Hematopoietic multipotent progenitor cell treated with erythropoietin and hydrocortisone succinate and interleukin-3 and kit ligand, for 17 days (in vitro differentiated cells): ENCODE measurements at places on chromosomes 5 and 9.

DNA sequence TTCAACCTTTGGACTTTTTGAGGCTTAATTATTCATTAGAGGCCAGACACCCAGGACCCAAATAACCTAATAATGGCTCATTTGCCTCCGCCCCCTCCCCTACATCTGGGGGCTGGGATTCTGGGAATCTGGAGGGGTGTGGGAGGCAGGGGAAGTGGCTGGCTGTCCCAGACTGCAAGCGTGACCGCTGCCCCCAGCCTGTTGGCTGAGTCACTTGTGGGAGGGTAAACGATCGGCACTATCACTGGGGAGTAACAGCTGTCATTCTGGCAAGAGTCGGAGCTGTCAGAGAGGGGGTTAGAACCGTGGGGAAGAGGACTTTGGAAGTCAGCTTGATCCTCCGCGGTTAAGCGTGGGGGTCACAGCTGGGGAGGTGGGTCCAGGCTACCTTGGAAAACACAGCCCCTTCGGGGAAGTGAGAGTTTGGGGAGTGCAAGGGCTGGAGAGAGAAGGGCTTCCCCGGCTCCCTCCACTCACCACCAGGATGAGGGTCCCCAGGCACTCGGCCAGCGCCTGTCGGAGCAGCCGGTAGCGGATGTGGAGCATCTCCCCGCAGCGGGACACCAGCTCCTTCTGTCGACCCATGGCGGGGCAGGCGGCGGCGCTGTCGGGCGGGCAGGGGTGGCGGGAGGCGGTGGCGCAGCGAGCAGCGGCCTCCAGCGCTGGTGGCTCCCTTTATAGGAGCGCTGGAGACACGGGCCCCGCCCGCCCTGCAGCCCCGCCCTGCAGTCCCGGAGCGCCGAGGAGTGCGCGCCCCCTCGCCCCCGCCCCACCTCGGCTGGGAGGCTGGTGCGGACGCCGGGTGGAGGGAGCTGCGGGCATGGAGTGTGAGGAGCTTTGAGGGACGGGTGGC, at the start of gene AQP3:
Gene AQP3 (minus strand): TSS at position 648 of the 853 bp plus-strand sequence. CDS start 63 bp downstream, at position 585.
- DNase-seq: peak; percentile 76

DNA sequence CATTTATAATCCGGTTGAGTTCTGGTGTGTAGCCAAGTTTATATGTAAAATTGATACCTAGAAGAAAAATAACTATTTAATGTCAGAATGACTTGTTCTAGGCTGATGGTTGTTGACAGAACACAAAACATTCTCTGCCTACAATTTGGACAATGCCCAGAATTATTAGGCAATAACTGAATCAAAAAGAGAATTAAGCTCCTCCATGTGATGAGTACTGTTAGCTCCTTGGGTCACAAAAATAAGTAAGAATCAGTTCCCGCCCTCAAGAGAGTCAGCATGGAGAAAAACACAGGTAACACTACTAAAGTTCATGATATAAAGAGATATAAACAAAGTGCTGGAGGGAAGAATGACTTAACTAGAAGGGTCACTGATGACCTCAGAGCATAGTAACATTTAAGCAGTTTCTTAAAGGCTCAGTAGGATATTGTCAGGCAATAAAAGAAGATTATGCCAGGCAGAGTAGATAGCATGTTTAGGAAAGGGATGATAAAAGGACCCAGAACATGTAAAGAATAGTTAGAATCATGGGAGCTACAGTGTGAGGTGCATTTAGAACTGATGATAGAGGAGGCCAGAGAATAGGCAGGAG, 200.5 kb upstream of the ACTBL2 start:
- no peak for DNase-seq

- no peak for DNase-seq
Observed at GRCh38 chr9:136851941-136852663, at the start of gene MAMDC4. Gene MAMDC4 (plus strand): TSS chr9:136852346. CDS start chr9:136852417, 71 bp downstream.

GRCh38 chr5:68505917-68506860, 290.6 kb downstream of the PIK3R1 start:
- no peak for DNase-seq

GRCh38 chr5:318931-319601, 2.4 kb upstream of the AHRR start:
- DNase-seq: no peak

- DNase-seq: no peak
Observed at GRCh38 chr9:91426123-91426745, 2.6 kb upstream of the NFIL3 start.

DNA sequence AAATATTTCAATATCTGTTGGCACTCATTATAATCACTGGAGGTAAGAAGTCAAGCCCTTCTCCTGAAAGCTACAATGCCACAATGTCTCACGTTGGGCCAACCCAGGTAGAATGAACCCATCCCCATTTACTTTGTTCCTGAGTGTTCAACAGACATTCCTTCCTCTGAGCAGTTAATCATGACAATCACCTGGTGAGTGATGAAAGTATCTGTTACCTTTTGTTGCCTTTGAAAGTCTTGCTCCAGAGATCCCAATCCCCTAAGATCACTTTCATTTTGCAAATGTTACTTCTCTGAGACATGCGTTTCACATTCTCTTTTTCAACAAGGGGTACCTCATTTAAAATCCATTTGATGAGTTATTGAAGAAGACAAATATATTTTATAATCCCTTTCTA, 49.3 kb upstream of the MSX2 start:
- DNase-seq: no peak

DNA sequence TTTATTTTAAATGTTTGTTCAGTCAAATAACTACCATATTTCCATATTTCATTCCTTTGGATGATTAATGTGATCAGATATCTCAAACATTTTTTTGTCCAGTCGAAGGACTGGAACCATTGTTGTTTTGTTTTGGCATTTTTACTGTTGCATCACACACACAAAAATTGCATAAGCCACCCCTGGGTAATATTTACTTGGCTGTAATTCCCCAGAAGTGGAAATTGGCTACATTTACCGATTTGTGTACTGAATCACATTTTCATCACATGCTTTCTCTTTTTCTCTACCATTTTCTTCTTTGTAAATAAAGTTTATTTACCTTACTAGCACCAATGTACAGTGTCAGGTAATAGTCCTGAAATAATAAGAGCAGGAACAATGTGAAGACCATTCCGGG, 1729.7 kb upstream of the WWC1 start:
- DNase-seq: no peak

DNA sequence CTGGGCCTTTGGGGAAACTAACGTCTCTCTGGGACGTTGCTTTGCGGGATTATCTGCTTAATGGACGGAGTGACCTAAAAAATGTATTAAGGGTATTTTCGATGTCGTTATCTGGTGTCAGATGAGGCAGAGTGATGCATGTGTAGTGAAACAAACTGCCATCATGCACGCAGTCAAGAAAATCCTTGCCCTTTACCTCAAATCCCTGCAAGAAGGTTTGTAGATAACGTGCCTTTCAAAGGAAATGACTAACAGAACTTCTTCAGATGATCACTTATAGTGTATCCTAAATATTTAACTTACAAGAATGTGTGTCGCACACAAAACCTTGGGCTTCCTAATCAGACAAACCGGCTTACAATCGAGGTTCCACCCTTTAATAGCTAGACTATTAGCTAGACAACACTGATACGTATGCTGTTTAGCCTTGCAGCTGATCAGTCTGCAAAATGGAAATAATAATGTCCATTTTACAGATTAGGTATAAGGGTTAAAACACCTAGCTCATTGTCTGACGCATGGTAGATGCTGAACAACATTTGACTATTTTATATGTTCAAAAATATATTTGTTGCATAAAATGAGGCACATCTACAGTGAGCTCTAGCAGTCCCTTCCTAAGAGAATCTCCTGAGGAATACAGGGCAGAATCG, 541 bp upstream of the TBCA start:
- no peak for DNase-seq

DNA sequence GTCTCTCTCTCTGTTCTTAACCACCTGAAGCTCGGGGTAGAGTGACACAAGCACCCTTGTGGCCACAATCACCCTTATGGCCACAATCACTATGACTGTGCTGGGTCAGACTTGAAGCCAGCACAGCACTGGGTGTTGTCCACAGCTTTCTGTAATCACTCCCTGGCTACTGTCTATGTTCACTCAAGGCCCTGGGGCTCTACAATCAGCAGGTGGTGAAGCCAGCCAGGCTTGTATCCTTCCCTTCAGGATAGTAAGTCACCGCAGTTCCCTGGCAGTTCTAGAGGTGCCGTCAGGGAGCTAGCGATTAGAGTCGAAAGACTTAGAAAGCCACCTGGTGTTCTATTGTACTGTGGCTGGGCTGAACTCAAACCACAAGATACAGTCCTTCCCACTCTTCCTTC, 44.2 kb downstream of the GDA start:
- DNase-seq: no peak

DNA sequence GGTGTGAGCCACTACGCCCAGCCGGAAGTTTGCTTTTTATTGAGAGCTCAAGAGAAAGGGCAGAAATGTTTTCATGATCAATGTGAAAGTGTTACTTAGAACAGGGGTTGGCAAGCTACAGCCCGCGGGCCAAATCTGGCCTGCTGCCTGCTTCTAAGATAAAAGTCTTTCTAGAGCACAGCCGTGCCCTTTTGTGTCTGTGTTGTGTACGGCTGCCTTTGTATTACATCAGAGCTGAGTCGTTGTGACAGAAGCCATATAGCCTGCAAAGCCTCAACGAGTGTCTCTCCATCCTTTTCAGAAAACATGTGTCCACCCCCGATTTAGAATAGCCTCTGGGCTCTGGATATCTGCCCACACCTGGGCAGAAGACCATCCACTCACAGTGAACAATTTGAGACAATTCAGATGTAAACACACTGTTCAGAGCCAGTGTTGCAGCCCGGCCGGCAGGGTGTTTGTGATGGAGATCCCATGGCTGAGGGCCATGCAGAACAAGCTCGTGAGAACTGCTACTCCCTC, 28.8 kb downstream of the AK8 start:
- no peak for DNase-seq

DNA sequence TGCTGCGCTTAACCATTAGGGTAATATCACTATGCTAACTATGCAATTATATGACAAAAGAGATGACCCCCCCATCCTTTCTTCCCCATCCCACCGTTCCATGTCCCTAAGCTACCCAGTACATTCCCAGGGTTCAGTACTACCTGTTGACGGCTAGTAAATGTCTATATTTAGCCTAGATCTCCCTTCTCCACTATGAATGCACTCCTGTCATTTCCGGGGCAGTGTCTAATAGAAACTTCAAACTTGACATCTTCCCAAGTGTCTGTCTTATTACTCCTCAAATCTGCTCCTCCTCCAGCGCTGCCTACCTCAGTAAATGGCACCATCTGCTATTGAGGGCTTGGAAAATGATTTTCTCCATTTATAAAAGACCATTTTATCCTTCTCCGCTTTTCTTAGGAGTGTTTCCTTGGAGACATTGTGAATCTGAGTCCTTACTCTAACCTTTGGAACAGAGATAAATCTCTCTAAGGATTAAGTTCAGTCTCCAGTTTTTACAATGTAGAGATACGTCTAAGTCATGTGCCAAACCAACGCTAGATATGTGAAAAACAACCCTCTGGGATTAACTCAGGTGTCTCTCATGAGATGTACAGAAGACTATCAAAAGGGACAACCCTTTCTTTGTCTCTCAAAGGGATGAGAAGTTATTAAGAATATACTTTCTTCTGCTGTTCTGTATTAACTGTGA, 114.9 kb downstream of the BNC2 start:
- no peak for DNase-seq

DNA sequence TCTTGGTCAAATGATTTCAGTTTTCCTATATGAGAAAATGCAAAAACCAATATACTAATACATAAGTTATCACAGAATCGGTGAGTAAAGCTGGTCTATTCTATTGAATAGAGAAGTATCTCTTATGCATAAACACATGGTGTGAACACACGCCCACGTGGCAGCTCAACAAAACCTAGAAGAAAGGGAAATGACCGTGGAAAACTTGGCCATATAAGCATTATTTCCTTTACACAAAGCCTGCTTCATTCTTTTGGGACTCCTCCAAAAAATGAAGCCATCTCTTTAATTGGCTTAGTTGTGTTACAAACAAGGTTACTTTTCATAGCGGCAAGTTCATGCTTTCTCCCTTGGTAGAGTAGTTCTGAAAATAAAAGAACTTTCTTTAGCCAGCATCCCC, 183.2 kb downstream of the TMEM161B start:
- DNase-seq: no peak

DNA sequence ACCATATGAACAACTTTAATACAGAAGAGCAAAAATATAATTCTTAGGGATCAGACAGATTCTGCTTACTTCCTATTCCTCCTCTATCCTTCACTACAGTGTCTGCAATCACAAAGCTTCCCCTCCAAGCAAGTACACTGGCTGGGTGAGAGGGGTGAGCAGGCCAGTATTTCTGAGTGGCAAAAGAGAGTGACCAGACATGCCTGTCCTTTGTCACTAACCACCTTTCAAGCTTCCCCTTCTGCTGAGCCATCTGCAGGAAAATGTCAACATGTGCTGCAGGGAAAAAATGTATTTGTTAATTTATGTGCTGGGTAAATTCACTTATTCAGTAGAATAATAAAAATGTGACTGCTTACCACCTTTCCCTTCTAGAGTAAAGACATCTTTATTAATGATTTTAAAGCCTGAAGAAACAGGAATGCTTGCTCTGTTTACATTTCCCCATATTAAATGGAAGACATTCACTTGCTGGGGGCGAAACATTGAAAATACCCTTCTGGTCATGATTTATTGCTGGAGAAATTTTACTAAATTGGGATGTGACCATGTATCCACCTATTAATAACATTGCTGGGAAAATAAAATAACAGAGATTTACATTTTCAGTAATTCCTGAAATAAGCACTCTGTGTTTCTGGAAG, 84.9 kb downstream of the SPOCK1 start:
- DNase-seq: no peak

DNA sequence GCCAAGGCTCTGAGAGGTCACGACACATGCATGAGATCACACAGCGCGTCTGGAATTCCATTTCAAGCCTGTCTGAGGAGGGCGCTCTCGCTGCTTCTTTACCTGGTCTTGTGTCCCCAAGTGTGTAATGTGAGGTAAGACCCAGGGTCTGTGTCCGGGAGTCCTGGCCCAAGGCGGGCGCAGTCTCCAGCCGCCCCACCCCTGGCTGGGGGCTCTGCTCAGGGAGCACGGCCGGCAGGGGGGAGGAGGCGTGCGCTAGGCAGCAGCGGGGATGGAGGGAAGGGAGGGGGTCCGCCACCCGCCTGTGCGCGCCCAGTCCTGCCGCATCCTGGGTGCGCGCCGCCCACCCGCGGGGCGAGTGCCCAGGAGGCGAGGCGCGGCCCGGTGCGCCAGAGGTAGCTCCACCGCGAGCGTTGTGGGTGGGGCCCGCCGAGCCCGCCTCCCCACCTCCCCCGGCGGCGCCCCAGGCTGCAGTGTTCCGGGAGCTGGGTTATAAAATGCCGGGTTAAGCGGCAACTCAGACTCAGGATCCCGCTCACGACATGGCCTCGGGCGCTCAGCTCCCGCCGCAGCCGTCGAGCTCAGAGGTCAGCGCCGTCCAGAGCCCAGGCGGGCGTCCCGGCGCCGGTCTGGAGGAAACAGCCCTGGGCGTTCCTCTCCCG, at the start of gene CCNI2:
Gene CCNI2 (plus strand): TSS at position 473 of the 662 bp plus-strand sequence. CDS start 70 bp downstream, at position 543.
- DNase-seq: no peak
